ENCODE measurements at places on chromosomes 4 and X. TPM values are rescaled to one million over a fixed set of nuclear protein-coding genes. Genes with fewer than 3 reads are reported as not detected.

DNA sequence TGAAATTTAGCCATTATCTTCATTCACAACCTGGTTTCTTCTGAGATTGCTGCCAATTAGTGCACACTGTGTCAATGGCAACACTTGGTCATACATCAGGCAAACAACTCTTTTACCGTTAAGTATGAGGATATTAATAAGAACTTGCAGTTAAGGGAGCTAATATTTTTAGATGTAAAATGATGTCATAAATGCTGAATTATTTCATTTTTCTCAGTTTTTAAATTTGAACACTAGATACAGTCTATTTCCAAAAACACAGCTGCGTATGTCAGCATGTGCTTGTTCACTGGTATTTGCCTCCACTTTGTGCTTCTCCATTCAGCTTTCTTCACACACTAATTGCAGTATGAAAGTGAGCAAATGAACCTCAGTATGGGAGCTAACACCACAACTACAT is 1.6 kb downstream of the KLHL13 start:
- DNase-seq = peak; percentile 54

GRCh38 chr4:2245057-2245786 is 3.3 kb upstream of the HAUS3 start:
- peak; percentile 78 for DNase-seq

DNA sequence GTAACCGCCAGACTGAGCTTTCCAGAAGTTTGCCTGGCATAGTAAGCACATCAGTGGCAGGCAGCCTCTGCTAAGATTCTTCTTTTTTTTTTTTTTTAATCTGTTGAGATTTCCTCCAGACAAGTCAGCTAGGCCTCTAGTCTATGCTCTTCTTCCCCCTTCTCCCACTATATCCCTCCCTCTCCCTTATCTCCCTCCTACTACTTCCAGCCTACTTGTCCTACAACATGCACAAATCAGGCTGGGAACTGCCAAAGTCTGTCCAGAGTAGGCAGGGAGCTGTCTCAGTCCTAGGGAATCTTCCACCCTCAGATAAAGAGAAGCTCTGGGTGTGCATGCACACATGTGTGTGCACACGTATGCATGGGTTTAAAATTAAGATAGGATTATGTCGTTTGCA is 49.7 kb upstream of the ARMCX2 start:
- no peak for DNase-seq

DNA sequence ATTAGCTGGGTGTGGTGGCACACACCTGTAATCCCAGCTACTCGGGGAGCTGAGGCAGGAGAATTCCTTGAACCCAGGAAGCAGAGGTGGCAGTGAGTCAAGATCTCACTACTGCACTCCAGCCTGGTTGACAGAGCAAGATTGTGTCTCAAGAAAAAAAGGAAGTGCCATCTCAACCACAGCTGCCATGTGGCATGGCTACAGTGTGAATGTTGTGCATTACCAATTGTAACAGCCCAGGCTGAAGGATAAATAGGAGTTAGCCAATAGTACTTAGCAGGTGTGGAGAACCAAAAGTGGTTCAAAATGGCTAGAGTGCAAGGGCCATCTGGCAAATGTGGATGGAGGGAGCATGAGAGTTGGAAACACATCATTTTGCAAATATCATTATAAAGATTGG is 28.9 kb downstream of the SLC25A5 start:
- no peak for DNase-seq

The LDOC1 gene
- 4.7 TPM for total RNA-seq
